ENCODE measurements at places on chromosomes 16 and 17.

GRCh38 chr16:56263711-56264608 lies 72.7 kb downstream of the GNAO1 start:
- no peak for DNase-seq

DNA sequence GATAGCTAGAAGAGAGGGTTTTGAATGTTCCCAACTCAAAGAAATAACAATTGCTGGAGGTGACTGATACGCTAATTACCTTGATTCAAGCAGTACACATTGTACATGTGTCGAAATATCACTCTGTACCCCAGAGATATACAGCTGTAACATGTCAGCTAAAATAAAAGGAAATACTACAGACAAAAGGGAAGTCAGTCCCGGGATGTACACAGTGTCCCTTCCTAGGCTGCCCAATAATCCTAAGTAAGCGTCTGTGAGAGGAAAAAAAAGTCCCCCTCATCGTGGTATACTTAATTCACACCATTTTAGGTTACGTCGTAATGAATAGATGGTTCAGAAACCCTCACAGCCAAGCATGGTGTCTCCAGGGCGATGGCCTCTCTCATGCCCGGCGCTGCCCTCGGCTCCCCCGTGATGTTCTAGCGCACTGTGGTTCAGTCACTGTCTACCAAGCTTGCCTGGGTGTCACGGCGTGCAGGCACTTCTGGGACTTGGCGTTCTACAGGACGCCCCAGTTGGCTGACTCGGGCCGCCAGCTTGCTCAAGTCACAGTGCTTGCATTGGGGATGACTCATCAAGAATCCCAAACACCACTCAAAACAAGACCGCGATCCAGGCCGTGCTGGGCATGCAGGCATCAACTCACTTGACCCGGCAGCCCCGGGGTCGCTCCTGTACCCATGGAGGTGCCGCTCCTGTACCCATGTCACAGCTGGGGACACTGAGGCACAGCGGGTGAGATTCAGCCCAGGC lies 27.6 kb downstream of the CCDC40 start:
- DNase-seq, result no peak

- DNase-seq, result no peak
Measured at GRCh38 chr16:65775829-65776228, 590.7 kb upstream of the CDH5 start.

GRCh38 chr16:85539084-85539483 lies 74.0 kb upstream of the GSE1 start:
- no peak for DNase-seq

GRCh38 chr16:17409894-17410293 lies 60.9 kb downstream of the XYLT1 start:
- DNase-seq, result no peak

Measured in activated CD8-positive, alpha-beta memory T cell treated with anti-CD3 and anti-CD28 coated beads for 1 hour (primary cell).